ENCODE measurements at places on chromosomes 6 and 20.

DNA sequence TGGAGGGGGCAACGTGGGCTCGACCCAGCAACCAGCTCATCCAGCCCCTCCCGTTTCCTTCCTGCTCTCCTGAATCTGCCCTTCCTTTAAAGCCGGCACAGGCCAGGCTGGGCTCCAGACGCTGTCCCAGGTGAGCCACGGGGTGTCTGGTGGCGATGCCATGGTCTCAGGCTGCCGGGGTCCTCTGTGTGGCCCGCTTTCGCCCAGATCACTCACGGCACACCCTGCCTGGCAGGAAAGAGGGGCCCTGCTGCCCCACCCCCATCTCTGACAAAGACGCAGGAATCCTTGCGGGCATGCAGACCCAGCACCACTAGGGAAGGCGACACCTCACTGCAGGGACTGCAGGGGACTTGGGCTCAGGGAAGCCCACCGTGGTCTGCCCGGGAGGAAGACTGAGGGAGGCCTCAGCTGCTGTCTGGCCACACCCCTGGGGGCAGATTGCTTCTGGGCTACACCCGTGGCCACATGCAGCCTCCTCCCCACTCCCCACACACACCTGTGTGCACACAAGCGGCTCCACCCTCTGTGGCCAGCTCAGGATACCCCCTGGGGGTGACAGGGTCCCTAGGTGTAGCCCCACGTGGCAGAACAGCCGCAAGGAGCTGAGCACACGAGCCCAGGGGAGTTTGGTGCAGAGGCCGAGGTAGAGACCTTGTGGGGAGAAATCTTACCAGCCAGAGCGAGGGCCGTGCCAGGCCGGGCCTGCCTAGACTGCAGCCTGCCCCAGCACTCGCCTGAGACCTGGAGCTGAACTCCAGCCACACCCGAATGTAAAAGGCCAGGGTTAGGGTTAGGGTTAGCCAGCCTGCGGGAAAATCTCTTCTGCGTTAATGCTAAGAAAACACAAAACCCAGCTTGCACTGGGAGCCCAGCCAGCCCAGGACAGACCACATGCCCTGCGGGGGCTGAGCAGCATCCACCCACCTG, 104.6 kb downstream of the DLL1 start:
- no peak overlapping the region for H3K27ac ChIP-seq
- H3K27me3 ChIP-seq = no peaks in the 10 kb centered on the region
- H3K4me1 ChIP-seq = no peaks in the 10 kb centered on the region
- no peak overlapping the region for H3K4me3 ChIP-seq

GRCh38 chr20:23046431-23046830, 3.0 kb downstream of the THBD start:
- DNase-seq = no peak
- H3K36me3 ChIP-seq = no peaks in the 10 kb centered on the region
- no peak overlapping the region for H3K27ac ChIP-seq
- H3K4me3 ChIP-seq = no peak overlapping the region

- no peaks in the 10 kb centered on the region for H3K27me3 ChIP-seq
- no peak for DNase-seq
- no peak overlapping the region for H3K4me3 ChIP-seq
- no peak overlapping the region for H3K27ac ChIP-seq
- H3K4me1 ChIP-seq = no peaks in the 10 kb centered on the region
- no peaks in the 10 kb centered on the region for H3K36me3 ChIP-seq
Measured at GRCh38 chr6:147071776-147072175, 132.4 kb upstream of the STXBP5 start.

GRCh38 chr6:108942556-108943492, 94.6 kb downstream of the ARMC2 start:
- peak; percentile 89 for DNase-seq
- H3K4me1 ChIP-seq = peaks cover 58% of the 10 kb centered on the region
- H3K36me3 ChIP-seq = peaks cover 9% of the 10 kb centered on the region
- H3K4me3 ChIP-seq = peak overlapping the region; percentile 63
- H3K27me3 ChIP-seq = no peaks in the 10 kb centered on the region

GRCh38 chr6:153003366-153003690, 819 bp upstream of the MTRF1L start:
- peaks cover 22% of the 10 kb centered on the region for H3K36me3 ChIP-seq
- H3K27me3 ChIP-seq = peaks cover 14% of the 10 kb centered on the region
- H3K27ac ChIP-seq = peak overlapping the region; percentile 90

DNA sequence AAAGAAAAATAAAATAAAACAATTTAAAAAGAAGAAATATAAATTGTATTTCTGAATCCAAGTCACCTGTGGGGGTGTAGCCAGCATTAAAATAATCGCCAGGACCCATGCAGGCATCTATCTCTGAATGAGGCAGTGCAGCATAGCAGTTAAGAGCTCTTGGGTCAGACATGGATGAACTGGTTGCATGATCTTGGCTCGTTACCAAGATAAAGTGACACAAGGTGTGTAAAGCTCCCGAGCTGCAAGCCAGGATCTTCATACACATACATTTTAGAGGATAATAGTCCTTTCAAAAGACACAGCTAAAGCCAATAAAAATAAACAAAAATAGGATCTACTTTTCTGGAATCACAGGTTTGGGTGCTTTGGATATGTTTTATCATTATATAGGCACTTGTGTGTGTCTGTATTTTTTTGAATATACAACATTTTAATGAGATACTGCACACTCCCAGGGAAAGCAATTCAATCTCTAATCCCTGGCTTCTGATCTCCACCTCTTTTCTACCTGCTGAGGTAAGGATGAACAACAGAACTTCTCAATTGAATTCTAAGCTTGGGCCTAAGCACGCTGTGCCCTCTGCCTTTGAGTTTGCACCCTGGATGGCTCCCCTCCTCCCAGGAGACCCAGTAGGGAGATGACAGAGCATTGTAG, 8.9 kb downstream of the TRIM10 start:
- H3K4me3 ChIP-seq = no peak overlapping the region
- H3K4me1 ChIP-seq = peaks cover 12% of the 10 kb centered on the region
- H3K36me3 ChIP-seq = no peaks in the 10 kb centered on the region
- H3K27me3 ChIP-seq = peaks cover 11% of the 10 kb centered on the region
- H3K27ac ChIP-seq = no peak overlapping the region

GRCh38 chr6:115932481-115932880, 128.2 kb downstream of the FRK start:
- no peaks in the 10 kb centered on the region for H3K4me1 ChIP-seq
- DNase-seq = no peak
- no peak overlapping the region for H3K27ac ChIP-seq
- H3K36me3 ChIP-seq = no peaks in the 10 kb centered on the region

- peaks cover 73% of the 10 kb centered on the region for H3K4me1 ChIP-seq
- H3K4me3 ChIP-seq = peak overlapping the region; percentile 7
- H3K27ac ChIP-seq = peak overlapping the region; percentile 21
- H3K36me3 ChIP-seq = peaks cover 31% of the 10 kb centered on the region
- DNase-seq = peak; percentile 82
Measured at GRCh38 chr6:15327271-15327670, 81.4 kb downstream of the JARID2 start.

- DNase-seq = peak; percentile 85
- H3K4me3 ChIP-seq = no peak overlapping the region
- no peaks in the 10 kb centered on the region for H3K36me3 ChIP-seq
Measured at GRCh38 chr20:57654363-57654997, 34.3 kb upstream of the ZBP1 start.

DNA sequence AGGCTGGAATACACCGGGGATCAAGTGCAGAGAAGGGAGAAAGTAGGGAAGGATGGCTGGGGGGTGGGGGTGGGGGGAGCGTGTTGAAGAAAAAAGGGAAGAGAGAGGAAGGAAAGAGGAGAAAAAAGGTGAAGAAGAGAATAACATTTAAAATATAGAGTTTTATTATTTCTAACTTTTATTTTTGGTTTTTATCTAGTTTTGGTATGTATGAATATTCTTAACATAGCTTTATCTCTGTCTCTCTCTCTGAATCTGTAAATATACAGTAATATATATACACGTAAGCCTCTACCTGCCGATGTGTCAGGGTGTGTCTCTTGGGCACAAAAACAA, 30.0 kb downstream of the HLA-F start:
- no peak for DNase-seq
- peaks cover 48% of the 10 kb centered on the region for H3K4me1 ChIP-seq
- H3K36me3 ChIP-seq = peaks cover 2% of the 10 kb centered on the region
- H3K27ac ChIP-seq = peak overlapping the region; percentile 95
- peak overlapping the region; percentile 86 for H3K4me3 ChIP-seq

DNA sequence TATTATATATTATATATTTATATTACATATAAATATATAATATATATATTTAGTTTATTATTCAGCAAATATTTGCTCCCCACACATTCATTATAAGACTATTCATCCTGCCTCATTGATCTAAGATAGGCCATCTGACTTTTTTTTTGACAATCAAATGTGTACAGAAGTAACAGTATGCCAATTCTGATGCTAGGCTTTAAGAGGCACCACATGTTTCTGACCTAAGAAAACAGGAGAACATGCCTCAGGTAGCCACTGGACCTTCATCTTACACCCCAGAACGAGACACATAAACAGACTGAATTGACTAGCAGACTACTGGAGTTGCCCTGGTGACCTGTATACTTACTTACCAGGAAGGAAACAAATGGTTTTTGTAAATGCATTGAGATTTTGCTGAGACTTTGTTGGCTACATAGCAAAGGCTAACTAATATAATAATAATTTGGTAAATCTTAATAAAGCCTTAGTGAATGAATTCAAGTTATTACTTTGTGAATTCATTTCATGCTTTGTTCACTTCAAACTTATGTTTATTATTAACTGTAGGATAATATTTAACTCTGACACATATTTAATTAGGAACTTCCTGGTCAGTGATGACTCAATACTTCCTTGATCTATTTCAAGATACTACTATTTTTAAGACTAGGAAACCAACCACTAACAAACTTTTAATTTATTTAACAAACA, 13.4 kb upstream of the MYO6 start:
- H3K4me1 ChIP-seq = no peaks in the 10 kb centered on the region
- no peaks in the 10 kb centered on the region for H3K36me3 ChIP-seq

DNA sequence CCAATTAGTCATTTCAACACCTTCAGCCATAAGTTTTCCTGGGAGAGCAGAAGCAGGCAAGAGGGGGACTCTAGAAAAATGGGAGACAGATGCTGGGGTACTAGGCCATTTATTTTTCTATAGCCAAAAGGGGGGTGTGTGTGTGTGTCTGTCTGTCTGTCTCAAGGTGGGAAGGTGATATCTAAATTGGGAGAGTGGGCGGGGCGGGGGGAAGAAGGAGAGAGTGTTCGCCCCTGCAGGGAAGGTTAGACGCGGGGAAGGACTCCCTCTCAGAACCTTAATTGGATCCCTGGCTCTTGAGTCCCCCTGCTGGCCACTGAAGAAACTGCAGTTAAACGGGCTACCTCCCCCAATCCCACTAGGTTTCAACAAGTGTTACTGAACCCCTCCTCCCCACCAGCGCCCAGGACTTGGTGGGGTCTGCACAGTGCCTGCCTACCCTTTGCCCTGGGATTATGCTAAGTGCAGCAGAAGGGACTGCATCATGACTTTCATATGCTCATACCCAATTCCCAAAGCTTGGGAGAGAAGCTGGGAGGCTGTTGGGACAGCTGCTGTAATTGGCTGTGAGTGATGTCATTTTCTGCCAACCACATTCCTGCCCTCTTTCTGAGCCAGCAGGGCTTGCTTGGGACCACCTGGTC, 45.8 kb downstream of the FOXP4 start:
- no peaks in the 10 kb centered on the region for H3K36me3 ChIP-seq
- H3K4me1 ChIP-seq = peaks cover 2% of the 10 kb centered on the region
- no peak overlapping the region for H3K27ac ChIP-seq
- no peaks in the 10 kb centered on the region for H3K27me3 ChIP-seq

DNA sequence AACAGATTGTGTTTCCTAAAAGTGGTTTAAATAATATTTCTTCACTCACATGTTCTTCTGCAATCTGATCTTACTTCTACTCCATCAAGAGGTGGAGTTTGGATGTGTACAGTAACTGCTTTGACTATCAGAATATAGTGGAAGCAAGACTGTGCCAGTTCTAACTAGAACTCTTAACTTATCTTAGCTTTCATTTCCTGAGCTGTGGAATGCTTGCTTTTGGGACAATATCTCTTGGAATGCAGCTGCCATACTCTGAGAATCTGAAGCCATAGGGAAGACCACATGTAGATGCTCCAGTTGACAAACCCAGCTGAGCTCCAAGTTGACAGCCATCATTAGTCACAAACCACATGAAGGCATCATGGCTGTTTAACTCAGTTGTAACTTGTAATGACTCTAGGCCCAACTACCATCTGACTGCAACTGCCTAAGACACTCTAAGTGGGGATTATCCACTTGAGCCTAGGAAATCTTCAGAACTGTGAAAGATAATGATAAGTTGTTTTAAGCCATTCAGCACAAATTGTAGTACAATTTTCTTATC, 40.8 kb upstream of the MAN1A1 start:
- no peaks in the 10 kb centered on the region for H3K4me1 ChIP-seq
- H3K36me3 ChIP-seq = no peaks in the 10 kb centered on the region
- H3K4me3 ChIP-seq = no peak overlapping the region
- H3K27me3 ChIP-seq = peaks cover 2% of the 10 kb centered on the region
- H3K27ac ChIP-seq = no peak overlapping the region

DNA sequence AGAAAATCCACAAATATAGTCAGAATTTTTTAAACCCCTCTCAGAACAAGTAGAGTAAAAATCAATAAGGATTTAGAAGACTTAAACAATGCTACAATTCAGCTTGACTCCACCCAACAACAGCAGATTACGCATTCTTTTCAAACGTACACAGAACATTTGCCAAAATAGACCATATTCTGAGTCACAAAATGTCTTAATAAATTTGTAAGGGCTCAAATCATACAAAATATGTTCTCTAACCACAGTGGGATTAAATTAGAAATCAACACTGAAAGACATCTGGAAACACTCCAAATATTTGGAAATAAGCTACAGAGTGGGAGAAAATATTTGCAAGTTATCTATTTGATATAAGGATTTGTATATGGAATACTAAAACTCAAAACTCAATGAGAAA, 164.2 kb upstream of the AKAP12 start:
- no peak overlapping the region for H3K27ac ChIP-seq
- H3K4me1 ChIP-seq = no peaks in the 10 kb centered on the region
- H3K27me3 ChIP-seq = no peaks in the 10 kb centered on the region
- H3K4me3 ChIP-seq = no peak overlapping the region

DNA sequence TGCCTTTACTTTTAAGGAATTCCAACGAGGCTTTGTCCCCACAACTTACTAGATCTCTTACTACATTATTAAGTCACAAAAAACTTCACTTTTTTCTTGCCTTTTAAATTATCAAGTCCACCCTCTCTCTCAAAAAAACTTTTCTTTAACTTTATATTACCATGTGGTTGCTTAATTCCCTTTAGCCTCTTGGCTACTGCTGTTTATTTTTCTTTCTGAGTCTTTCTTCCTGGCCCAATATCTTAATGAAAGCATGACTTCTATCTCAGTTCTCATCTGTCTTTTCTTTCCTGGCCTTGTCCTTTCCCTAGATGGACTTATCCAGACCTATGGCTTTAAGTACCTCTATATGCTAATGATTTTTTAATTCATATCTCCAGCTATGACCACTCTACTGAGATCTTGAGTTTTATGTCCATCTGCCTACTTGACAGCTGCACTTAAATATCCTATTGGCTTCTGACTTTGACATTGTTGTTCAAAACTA, 710.5 kb downstream of the RFPL4B start:
- no peaks in the 10 kb centered on the region for H3K4me1 ChIP-seq
- no peak overlapping the region for H3K27ac ChIP-seq
- no peaks in the 10 kb centered on the region for H3K36me3 ChIP-seq
- H3K27me3 ChIP-seq = no peaks in the 10 kb centered on the region
- no peak for DNase-seq
- no peak overlapping the region for H3K4me3 ChIP-seq

GRCh38 chr6:100466410-100467128, 1.8 kb upstream of the SIM1 start:
- peak overlapping the region; percentile 42 for H3K27ac ChIP-seq
- DNase-seq = no peak
- H3K4me3 ChIP-seq = no peak overlapping the region
- peaks cover 88% of the 10 kb centered on the region for H3K27me3 ChIP-seq
- peaks cover 13% of the 10 kb centered on the region for H3K36me3 ChIP-seq
- H3K4me1 ChIP-seq = peaks cover 17% of the 10 kb centered on the region

GRCh38 chr20:3738111-3739053, 5.9 kb downstream of the HSPA12B start:
- DNase-seq = no peak
- H3K4me1 ChIP-seq = no peaks in the 10 kb centered on the region
- H3K27me3 ChIP-seq = peaks cover 10% of the 10 kb centered on the region
- H3K27ac ChIP-seq = no peak overlapping the region
- no peaks in the 10 kb centered on the region for H3K36me3 ChIP-seq
